GM10248 (cell line): ENCODE measurements at places on chromosomes 7 and 10.

- DNase-seq, result no peak
Measured at GRCh38 chr10:126448091-126448490, 59.8 kb upstream of the ADAM12 start.

DNA sequence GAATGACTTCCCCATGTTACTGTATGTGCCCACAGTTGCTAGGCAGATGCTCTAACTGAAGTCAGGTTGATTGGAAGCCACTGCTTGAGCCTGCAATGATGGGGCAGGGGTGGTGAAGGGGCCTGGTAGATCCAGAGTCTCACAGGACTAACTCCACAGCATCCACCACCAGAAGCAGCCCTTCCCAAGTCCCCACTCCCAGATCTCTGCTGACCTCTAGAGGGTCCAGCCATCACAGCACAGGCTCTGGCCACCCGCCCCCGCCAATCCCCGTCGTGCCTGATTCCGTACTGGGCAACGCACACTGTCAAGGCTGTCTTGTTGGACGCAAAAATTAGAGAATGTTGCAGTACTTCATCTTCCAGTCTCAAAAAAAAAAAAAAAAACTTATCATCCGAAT is 136.8 kb upstream of the PDE1C start:
- DNase-seq, result no peak

DNA sequence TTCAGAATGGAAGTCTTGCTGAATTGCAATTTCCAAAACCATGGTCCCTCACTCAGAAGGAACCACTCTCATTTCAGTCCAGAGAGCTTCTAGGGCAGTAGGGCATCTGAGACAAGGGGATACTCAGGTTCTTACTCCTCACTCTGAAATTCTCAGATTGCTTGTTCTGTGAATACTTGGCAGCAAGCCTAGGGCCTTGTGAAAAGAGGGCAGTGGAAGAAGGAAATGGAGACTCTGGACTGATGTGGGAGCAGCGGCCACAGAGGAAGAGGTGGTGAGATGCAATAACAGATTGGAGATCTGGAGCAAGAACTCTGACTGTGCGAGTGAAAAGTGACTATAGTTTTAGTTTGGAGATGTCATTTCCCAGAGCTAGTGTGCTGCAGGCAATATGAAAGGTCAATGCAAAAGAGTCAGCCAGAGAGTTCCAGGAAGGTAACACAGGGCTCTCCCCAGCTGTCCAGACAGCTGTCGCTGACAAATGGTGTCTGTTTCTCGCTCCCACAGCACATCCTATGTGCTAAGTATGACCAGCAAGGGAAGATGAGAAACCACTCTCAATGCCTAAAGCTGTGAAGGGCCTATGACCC is 291.6 kb upstream of the KIAA1217 start:
- no peak for DNase-seq

GRCh38 chr7:48085942-48086341 is 3.1 kb upstream of the UPP1 start:
- no peak for DNase-seq

DNA sequence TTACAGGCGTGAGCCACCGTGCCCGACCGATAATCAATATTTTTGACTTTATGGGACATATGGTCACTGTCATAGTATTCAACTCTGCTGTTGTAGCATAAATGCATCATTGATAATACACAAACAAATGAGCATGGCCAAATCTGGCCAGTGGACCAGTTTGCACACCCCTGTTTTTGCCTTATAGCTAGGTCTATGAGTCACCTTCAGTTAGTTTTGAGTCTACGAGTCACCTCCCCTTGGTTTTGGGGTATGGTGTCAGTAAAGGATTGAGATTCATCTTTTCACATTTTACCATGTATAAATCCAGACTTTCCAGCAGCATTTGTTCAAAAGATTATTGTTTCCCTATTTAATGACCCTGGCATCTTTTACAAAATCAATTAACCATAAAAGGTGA is 362.5 kb upstream of the NRP1 start:
- DNase-seq, result no peak

- no peak for DNase-seq
Measured at GRCh38 chr7:4115442-4115841, 566.7 kb upstream of the FOXK1 start.
